ENCODE measurements at places on chromosomes 3 and 15.

GRCh38 chr3:42682301-42683070 lies 2.9 kb upstream of the KLHL40 start:
- no peak for DNase-seq

DNA sequence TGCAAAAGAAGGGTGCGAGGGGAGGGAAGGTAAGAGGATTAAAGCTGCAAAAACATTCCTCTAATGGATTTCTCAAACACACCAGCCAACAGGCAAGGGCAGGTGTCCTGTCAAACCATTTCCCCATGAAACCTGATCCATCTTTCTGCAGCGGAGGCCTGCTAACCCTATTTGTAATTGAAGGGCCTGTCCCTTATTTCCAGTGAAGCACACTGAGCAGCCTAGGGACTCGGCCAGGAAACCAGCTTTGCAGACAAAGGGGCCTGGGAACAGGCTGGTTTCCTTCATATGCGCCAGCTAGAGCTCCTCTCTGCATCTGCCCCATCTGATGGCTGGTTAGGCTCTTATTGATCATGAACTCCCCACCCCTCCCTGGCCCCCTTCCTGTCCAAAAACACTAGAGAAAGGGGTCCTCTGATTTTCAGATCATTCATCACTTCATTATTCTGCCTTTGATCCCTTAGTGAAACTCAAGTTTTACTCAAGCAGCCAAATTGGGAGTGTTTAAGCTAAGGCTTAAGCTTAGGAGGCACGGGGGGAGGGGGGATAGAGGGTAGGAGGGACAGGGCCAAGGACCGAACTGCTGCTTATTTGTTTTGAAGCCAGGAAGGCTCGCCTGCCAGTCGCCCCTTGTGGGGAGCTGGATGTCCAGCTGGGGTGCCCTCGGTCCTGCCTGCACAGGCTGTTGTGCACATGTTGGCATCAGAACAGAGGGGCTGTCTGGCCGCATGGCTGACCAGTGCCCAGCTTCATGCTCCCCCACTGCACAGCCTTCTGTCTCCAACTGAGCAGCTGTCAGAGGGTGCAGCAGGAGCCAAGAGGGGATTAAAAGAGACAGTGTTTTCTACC lies 53.1 kb downstream of the BOC start:
- DNase-seq = no peak

DNA sequence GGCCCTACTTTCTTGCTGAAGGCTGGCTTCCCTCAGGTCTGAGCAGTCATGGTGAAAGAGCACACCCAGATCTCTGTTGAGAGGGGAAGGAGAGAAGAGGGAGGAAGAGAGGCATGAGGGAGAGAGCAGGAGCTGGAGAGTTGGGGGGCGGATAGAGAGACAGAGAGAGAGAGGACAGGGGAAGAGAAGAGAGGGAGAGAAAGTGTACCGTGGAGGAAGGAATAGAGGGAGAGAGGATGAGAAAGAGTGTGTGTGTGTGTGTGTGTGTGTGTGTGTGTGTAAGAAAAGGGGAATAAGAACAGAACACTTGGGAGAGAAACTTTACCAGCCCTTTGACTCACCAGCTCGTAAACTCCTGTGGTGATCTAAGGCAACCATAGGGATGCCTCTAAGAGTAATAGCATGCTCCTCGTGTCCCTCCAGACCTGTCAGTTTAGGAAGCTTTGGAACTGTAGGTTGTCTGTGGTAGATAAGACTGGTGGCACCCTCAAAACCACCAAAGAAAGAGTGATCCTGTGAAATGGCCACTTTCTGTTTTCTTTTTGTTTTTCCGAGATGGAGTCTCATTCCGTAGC lies 18.2 kb downstream of the ZNF592 start:
- no peak for DNase-seq

- DNase-seq = no peak
Measured at GRCh38 chr3:52688266-52688665, 2.4 kb downstream of the GNL3 start.

- no peak for DNase-seq
Measured at GRCh38 chr3:23481011-23481615, 278.0 kb downstream of the UBE2E2 start.

- no peak for DNase-seq
Measured at GRCh38 chr15:92075764-92076163, 222.3 kb downstream of the SLCO3A1 start.

DNA sequence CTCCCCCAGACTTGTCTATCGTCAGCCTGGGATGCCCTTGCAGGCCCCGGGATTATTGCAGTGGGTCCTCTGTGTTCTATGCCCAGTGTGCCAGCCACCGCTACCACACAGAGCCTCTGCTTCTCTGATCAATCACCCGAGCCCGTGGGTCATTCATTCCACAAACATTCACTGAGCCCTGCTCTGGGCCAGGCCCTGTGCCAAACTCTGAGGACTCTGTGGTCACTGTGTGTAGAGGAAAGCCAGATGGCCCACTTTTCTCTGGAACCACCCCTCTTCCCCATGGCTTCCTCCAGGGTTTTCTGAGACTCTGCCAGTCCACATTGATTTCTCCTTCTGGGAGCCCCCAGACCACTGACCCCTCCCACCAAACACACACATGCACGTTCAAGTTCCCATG lies 55.5 kb downstream of the BSN start:
- DNase-seq = no peak

DNA sequence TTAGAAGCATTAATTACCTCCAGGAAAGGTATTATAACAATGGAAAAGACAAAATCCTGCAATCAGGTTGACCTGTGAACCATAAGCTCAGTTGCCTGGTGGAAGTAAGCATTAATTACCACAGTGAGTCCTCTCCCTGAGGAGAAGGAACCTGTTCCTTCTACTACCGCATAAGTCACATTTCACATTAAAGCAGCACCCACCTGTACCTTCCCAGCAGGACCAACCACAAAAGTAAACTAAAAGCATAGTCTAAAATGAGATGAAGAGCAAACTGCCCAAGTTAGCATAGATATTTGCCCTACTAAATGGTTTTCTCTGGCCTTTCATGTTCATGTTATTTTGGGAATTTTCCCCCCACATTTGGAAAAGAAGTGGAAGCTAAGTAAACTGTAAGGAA lies 78.2 kb downstream of the EFL1 start:
- no peak for DNase-seq
